ENCODE measurements at places on chromosomes 3 and 15.

DNA sequence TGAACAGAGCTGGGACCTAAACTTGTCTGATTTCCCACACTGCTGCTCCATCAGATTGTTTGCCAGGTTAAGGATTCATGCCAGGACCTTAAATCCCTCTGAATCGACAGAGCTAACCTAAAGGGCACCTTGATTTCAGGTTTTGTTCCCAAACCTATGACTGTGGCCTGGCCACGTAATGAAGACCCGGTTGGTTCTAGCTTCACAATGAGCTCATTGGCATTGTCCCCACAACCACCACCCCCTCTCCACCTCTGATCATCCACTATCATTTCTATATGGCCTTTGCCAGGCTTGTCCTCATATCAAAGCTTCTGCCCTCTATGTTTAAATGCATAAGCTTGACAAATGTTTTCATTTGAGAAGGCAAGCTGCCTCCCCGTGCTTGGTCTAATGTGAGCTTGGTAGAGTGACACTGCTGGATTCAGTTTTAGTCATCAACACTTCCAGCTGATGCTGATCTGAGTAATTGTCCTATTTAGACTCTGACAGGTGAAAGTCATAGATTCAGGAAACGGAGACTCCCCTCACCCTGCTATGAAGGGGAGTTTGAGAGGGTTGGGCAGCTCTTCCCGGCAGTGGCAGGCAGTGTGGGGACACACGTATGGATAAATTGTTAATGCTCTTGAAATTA is 407.1 kb upstream of the CFAP20DC start:
- DNase-seq = no peak

DNA sequence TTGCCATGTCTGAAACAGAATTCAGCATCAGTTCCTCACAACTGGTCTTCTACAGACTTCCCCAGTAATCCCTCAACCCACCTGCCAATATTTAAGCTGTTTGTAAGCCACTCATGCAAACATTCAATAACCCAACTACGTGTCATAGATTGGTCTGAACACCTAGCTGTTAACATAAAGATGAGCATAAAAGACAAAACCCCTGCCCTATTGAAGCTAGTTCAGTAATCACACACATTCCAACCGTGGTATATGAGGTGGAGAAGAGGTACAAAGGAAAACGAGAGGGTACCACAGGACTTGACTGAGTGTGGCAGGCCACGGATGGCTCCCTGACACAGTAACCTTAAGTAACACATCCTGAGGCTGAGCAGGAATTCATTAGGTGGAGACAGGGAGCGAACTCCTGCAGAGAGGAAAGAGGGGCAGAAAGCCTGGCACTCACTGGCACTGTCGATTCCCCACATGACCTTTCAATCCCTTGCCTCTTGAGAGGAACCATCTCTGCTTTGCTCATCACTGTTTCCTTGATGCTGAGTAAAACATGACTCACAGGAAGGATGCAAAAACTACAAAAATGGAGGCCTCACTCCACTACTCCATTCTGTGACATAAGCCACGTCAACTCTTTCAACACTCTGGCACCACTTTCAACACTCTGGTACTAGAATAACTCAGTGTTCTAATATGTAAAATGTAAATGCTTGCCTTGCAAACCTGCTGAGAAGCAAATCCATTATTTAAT is 31.3 kb downstream of the RPN1 start:
- peak; percentile 26 for DNase-seq

DNA sequence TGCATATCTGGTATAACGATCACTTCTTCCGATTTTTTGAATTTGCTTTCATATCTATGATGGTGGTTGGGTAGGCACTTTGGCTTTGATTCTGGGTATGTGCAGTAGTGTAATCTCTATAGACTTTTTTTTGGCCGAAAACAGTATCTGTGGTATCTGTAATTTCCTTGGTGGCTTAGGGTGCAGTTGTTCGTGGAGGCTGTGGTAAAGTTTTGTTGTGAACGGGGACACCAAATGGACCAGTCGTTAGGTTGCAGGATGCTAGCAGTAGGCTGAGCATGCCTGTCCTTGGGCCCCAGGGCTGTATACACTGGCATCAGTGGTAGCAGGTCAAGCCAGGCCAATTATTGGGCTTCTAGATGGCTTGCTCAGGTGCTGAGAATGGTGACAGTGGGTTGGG is 55.2 kb downstream of the CCDC66 start:
- DNase-seq = no peak

- no peak for DNase-seq
These were observed 7.3 kb downstream of the FGD5 start for GRCh38 chr3:14826069-14826468.

GRCh38 chr3:50572158-50572557 is 2.8 kb downstream of the HEMK1 start:
- DNase-seq = no peak

DNA sequence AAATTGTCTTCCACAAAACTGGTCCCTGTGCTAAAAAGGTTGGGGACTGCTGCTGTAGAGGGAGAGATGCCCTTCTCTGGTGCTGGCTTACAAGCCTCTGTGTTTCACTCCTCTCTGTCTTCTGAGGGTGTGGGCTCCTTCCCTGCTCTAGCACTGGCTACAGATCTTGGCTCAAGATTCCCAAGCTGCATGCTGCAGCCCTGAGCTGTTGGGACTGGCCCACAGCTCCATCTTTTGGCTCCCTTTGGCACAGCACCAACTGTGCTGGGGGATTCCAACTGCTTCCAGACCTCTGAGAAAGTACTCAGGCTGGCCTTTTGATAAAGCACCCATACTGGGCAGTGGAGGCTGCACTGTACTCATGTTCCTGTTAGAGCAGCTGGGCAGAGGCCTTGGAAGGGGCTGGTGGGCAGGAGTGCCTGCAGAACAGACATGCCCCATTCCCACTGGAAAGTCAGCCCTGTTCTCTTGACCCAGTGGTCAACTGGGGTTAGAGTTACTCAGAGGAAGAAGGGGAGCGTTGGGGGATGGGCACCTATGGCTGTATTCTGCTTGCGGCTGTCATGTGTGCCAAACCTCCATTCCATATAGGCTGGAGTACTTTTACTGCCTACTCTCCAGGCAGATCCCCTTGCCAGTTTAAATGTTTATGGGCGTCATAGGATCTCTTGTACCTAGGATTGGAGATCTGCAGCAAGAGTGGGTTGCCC is 55.7 kb downstream of the GALK2 start:
- DNase-seq = no peak

GRCh38 chr15:70902107-70902506 is 9.5 kb downstream of the LRRC49 start:
- DNase-seq = peak; percentile 63

- peak; percentile 23 for DNase-seq
These were observed 67.2 kb downstream of the EFHB start for GRCh38 chr3:19866751-19867347.

DNA sequence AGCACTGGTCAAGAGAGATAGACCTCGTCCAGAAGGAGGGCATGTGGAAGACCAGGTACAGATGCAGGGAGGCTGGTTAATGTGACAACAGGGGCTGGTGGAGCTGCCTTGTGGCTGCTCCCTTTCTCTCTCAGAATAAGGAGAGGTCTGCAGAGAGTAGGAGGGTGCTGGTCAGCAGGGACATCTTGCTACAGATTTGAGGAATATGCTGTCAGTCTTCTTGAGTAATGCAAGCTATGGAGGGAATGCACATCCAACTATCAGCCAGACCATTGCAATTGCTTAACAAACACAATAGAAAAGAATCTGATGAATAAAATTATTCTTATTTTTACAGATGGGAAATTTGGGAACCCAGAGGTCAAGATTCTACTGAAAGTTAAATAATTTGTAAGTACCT is 20.3 kb upstream of the SIAH2 start:
- no peak for DNase-seq

Data from kidney epithelial cell (primary cell).